ENCODE measurements at places on chromosomes 1 and 21. TPM values are rescaled to one million over a fixed set of nuclear protein-coding genes. Genes with fewer than 3 reads are reported as not detected.
A peak's percentile ranks its signal among the peaks of the same experiment; 100 is the strongest.

The TMEM82 gene
- not detected for total RNA-seq

The S100A11 gene
- 488 TPM for total RNA-seq

DNA sequence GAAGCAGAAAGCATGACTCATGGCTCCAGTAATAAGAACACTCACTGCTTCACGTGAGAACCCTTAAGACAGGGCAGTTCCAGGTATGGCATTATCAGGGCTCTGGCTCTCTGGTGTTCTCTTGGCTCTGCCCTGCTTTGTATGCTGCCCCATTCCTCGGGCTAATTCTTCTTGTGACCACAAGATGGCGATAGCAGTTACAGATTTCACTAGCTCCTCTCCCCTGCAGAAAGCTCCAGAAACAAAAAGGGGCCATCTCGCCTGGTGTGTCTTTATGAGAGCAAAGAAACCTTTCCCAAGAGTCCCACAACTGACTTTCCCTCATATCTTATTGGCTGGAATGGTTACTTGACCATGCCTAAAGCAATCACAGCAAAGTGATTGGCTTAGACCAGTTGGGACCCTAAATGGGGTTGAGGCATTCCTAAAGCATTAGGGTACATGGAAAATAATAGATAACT is 60.1 kb downstream of the F3 start:
- DNase-seq = peak; percentile 57

DNA sequence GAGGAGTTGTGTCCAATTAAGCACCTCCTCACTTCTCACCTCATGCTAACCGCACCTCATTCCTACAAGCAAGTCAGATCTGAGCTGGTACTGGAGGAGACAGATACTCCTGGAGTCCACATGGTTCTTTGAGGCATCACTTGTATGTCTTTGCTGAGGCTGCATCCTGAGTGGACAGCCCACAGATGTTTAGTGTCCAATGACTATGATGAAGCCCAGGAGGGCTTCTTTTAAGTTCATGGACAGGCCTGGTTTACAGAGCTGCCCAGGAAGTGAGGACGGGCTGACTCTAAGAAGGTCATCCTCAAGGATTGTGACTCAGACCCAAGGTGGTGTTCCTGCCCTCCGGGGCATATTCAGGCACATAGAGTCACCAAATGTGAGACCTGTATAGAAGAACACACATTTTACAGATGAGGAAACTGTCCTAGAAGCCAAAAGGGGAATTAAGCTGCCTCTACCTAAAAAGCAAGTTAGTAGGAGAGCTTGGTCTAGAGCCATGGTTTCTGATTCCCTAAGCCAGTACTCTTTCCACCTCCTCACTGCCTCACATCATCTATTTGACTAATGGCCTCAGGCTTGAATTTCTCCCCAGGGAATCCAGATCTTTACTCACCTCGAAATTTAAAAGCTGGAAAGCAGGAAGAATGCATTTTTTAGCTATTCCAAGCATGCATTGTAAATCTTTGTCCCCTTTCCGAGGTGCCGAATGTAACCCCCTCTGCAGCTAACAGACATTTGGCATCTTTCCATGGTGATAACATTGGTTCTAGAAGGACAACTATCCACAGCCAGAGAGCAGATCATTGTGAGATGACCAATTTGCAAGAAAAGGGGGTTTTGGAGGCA is 228.1 kb downstream of the OMA1 start:
- DNase-seq = no peak

The TEX38 gene
- not detected for total RNA-seq

- DNase-seq = no peak
These were observed 344.9 kb downstream of the PTPRU start for GRCh38 chr1:29581256-29581655.

The KCNE1 gene
- total RNA-seq = not detected

DNA sequence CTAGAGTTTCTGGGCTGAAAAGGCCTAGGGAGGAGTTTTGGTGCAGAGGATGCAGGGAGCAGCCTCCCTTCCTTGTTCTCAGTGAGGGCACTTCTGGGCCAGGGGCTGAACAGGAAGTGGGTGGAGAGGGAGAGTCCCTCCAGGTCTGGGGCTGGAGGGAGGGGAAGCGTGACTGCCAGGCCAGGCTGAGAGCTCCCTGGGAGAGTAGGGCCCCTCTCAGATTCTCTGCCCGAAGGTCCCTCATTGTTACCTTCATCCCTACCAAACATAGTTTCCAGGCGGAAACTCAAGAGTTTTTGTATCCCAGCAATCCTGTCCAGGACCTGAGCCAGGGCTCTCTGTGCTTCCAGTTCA is 36.8 kb downstream of the CITED4 start:
- no peak for DNase-seq

DNA sequence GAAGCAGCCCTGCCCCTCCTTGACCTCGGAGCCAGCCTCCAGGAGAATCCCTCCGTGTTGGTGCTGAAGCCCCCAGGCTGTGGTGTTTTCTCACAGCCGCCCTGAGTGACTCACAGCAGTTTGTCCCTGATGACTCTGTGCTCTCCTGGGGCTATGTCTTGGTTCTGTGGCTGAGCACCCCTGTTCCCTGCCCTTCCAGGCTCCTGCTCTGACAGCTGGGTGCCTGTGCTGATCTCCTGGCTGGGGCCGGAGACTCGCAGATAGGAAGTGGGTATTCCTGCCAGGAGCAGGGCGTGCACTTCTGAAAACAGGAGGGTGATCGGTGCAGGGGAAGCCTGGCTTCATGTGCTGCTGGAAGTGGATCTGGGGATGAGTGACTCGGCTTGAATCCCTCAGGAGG is 34.5 kb downstream of the POFUT2 start:
- DNase-seq = no peak
